Parietal lobe (tissue), 2 donors: ENCODE measurements at places on chromosomes 11 and 22. TPM values are rescaled to one million over a fixed set of nuclear protein-coding genes. Genes with fewer than 3 reads are reported as not detected.

The KCNJ11 gene
- 12.2 TPM for total RNA-seq

The FGF19 gene
- not detected for total RNA-seq

The RIMBP3C gene
- total RNA-seq, result 1.3 TPM

The POU2F3 gene
- not detected for total RNA-seq

The CTSC gene
- 12.2 TPM for total RNA-seq

The RASD2 gene
- total RNA-seq, result 0.94 TPM

The RAB38 gene
- 0.63 TPM for total RNA-seq
